Fibroblast of upper back skin (primary cell): ENCODE measurements at places on chromosomes 13 and 19.

DNA sequence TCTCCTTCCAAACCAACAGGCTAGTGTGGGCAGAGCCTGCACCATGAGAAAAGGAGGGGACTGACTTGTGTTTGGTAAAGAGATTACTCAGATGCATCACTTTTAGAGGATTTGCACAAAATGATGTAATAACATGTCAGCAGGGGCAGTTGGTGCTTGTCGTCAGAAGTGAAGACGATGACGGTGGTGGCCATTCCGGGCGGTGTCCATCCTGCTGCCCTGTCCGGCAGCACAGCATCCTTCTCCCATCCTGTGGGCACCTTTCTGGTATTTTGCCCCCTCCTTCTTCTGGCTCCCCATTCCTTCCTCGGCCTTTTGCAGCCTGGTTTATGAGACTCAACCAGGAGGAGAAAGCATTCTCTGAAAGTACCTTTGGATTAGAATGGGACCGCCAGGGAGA, 160.1 kb downstream of the TEX29 start:
- DNase-seq, result no peak

DNA sequence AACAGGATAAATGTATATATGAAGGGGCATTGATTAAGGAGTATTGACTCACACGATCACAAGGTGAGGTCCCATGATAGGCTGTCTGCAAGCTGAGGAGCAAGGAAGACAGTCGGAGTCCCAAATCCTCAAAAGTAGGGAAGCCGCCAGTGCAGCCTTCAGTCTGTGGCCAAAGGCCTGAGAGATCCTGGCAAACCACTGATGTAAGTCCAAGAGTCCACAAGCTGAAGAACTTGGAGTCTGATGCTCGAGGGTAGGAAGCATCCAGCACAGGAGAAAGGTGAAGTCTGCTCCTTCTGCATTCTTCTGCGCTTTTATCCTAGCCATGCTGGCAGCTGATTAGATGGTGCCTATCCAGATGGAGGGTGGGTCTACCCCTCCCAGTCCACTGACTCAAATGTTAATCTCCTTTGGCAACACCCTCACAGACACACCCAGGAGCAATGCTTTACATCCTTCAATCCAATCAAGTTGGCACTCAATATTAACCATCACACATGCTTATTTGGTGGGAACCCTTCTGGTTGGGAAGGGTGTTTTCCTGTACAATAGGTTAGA, 55.1 kb downstream of the SLAIN1 start:
- DNase-seq, result no peak

DNA sequence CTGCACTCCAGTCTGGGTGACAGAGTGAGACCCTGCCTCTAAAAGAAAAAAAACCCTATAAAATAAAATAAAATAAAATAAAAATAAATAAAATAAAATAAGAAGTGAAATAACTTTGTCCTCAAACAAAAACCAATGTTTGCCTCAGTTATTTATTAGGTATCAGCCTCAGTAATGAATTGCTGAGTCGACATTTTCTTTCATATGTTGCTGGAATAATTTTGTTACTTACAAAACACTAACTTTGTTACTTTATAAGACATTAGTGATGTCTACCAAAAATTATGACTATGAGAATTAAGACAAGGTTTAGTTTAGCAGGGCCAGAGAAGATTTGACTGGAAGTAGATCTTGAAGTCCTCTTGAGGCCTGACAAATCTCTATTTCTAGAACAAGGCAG, 2074.5 kb upstream of the PCDH20 start:
- no peak for DNase-seq

GRCh38 chr13:62123409-62123808, 707.8 kb upstream of the PCDH20 start:
- DNase-seq, result no peak

DNA sequence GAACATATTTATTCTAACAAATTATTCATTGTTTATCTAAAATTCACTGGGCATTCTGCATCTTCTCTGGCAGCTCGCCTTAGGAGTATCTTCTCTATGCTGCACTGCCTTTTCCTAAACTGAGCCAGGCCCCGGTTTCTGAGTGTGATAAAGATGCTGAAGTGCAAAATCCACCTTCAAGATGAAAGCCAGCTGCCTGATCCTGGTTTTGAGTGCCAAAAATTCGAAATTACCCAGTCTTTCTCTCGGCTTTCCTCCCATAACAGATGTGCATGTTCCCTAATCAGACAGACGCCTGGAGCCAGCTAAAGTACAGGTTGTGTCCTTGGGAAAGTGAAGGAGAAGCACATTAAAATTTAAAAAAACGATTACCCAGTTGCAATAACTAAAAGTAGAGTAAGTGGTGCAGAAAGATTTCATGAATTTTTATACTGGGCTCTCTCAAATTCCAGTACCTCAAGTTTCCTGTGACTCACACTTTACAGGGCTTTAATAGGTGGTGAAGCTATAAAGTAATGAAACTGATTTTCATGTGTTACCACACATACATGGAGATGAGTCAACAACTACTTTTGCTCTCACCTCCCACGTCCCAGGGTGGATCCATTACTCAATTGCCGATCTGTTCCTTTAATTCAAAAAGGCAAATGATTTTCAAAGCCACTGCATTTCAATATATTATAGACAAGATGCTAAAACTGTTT, 65.0 kb upstream of the GTF2F2 start:
- DNase-seq, result peak; percentile 94

- no peak for DNase-seq
Measured at GRCh38 chr13:100301418-100301817, 212.5 kb downstream of the PCCA start.

DNA sequence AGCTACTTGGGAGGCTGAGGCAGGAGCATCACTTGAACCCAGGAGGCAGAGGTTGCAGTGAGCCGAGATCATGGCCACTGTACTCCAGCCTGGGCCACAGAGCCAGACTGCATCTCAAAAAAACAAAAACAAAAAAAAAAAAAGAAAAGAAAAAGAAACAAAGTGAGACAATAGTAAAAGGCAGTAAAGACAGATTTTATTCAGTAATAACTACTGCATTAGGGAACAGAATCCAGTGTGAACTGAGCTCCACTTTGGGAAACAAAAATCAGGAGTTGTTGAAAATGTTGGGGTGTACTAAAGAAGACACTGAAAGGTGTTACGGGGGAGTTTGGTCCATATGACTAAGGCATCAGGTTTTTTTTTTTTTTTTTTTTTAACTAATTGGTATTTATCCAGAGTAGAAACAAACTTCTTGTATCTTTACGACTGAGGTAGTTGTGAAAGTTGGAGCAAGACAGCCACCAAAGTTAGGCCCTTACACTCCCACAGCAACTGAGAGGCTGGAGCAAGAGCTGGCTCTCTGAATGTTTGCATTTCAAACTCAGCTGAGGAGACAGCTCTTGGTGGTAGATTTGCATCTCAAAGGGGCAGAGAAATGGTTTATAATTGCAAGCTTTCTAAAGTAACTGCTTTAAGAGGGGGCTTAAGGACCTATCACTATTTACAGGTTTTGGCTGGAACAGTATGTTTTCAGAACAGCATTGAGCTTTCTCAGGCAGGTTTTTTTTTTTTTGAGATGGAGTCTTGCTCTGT, 24.2 kb downstream of the ZNF607 start:
- DNase-seq, result no peak

DNA sequence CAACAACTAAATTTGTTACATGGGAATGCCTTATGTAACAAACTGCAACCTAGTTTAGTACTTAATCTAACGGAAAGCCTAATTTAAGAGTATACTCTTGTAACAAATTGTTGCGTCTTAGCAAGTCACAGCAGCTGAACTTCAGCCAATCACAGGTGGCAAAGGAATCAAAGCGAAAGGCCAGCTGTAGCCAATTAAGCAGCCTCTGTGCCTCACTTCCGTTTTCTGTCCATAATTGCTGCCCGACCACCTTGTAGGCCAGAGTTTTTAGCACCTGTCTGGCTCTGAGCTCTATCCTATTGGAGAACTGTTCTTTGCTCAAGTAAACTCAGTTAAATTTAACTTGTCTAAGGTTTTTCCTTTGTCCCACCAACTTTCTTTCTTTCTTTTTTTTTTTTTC, 18.1 kb upstream of the HSPH1 start:
- no peak for DNase-seq

- DNase-seq, result peak; percentile 53
Measured at GRCh38 chr13:72462726-72463125, 264.7 kb downstream of the MZT1 start.

GRCh38 chr13:27551562-27551961, 68.8 kb downstream of the LNX2 start:
- no peak for DNase-seq

DNA sequence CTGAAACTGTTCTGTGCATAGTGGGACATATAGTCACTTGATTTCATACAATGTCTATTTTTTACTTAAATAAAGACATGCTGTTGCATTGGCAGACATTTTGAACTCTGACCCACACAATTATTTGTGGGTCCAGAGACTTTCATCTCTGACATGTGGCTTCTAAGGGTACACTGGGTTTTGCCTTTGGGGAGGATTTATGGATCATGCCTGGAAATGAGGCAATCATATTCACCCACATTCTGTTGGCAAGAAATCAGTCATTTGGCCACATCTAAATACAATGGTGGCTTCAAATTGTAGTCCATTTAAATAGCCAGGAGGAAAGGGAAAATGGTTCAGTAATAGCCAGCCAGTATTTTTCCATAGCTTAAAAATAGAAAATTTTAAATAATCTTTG, 238.3 kb upstream of the KLF12 start:
- DNase-seq, result peak; percentile 37

GRCh38 chr13:63110466-63110865, 1694.8 kb upstream of the PCDH20 start:
- DNase-seq, result peak; percentile 62

GRCh38 chr13:42373048-42373812, 101.3 kb downstream of the AKAP11 start:
- no peak for DNase-seq

DNA sequence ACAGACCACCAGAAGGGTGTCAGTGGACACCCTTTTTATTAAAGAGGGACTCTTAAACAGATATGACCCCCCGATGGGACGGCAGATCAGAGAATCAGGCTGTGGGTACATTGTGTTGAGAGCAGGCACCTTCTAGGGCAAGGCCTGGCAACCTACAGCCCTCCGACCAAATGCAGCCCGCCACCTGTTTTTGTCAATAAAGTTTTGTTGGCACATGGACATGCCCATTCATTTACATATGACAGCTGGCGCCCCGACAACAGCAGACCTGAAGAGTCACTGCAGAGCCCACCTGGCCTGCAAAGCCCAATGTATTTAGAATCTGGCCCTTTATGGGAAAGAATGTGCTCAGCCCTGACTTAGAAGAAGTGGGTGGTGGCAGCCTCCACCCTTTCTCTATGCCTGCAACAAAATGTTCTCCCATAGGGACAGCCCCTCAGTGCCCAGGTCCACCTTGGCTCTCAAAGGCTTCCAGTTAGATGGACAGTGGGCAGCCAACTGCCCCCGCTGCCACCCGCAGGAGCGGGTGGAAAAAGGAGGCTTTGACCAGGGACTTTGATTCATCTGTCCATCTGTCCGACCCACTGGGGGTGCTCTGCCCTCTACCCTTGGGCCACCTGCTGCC, 184.9 kb downstream of the PTPRS start:
- no peak for DNase-seq

DNA sequence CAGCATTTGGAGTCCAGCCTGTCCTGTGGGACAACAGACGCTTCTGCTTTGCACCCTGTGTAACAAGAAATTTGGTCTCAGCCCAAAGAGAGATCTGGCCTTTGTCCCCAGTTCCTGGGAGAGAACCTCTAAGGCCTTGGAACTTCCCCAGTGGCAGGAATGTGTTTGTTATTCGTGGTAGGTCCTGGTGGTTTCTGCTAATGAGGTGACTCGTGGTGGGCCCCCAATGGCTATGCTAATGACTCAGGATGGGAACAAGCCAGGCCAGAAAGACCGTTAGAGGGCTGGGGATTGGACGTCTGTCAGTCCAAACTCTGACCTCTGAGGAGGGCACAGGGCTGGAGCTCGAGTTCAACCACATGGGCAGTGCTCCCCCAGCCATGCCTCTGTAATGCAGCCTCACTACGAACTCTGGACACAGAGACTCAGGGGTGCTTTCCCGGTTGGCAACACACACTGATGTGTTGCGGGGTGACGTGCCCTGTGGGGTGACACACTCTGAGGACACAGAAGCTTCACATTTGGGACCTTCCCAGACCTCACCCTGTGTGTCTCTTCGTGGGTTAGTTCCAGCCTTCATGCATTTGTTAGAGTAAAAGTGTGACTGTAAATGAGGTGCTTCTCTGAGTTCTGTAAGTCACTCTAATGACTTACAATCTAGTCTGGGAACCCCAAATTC, 38.9 kb downstream of the TEX29 start:
- peak; percentile 53 for DNase-seq

DNA sequence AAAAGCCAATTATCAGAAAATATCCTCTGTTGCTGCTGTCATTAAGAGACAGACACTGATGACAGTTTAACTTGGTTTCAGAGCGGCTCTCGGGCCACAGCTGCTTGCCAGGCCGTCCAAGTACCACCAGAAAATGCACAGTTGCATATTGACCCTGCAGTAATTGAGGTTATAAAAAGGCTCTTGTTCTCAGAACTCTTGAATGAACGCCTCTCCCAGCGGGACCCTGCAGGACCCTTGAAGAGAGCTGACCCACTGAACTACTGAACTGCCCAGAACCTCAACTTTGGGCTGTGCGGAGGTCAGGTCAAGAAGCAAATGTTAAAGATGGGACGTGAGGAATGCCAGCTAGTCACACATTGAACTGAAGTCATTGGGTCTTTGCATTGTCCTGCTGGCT, 1559.0 kb upstream of the SLC10A2 start:
- no peak for DNase-seq

DNA sequence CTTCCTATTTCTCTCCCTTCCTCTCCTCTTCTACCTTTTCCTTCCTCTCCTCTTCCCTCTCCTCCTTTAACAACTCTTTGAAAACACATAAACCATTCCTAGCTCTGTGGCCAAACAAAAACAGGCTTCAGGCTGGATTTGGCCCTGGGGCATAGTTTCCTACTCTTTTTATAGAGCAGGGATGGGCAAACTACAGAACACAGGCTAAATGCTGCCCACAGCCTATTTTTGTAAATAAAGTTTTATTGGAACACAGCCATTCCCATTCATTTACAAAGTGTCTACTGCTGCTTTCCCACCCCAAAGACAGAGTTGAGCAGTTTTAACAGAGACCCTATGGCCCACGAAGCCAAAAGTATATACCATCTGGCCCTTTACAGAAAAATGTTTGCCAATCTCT, 35.4 kb downstream of the LHFPL6 start:
- DNase-seq, result no peak

DNA sequence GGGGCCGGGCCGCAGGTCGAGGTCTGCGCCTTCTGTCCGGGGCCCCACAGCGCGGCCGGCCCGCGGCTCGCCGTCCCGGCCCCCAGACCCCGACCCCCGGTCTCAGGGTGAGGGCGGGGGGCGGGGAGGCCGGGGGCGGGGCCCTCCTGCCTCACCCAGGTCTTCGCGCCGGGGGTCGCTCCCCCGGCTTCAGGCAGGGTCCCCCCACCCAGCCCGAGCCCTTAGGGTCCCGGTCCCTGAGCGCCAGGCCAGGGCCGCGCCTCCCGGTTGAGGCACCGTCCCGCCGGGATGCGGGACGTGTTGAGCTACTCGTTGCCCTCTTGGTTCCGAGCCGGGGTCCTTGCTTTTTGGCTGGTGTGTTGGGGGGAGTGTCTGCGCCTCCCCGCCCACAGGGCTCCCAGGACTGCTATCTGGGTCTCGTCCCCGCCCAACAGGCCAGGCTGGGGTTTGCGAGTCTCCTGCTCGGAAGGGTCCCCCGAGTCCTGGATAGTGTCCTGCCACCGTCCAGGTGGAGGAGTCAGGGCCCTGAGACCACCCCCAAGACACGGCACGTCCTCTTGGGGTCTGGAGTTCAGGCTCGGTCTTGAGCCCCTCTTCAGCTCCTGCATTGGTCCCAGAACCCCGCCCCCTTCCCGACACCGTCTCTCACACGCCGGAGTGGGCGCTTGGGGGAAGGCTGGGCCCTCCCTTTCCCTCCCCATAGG, 452 bp downstream of the PIAS4 start:
- no peak for DNase-seq

- DNase-seq, result peak; percentile 41
Measured at GRCh38 chr19:46670813-46671212, 9.8 kb upstream of the DACT3 start.
